ENCODE measurements at places on chromosomes 16 and 17.

- DNase-seq = no peak
Measured at GRCh38 chr17:78872486-78872885, 30.5 kb downstream of the CEP295NL start.

DNA sequence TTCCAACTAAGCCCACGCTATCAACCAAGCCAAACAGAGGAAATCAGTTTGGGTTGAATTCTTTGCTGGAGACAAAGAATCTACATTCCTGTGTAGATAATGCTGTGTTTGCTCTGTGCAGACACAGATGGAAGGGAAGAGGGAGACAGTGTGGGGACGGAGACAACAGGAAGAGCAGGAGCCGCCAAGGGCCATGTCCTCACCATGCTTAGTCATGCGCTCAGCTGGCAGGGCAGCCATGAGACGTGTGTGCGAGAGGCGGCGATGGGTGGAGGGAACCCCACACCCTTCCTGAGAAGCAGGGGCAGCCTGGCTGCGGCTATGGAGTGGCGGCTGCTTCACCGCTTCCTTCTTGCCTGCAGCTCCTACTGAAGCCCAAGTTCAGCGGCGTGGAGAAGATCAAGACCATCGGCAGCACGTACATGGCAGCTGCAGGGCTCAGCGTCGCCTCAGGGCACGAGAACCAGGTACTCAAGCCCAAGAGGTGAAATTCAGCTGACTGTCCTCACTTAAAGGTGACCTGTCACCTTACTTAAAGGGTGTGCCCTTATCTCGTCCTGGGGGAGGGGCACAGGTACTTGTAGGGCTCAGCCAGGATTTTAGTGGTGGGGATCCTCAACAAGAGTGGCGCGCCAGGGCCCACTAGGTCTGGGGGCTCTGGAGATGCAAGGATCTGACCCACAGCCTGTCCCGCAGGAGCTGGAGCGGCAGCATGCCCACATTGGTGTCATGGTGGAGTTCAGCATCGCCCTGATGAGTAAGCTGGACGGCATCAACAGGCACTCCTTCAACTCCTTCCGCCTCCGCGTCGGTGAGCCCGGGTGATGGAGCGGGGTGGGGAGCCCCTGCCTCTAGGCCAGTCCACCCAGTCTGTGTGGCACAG, 47.5 kb downstream of the ADCY7 start:
- peak; percentile 25 for DNase-seq

GRCh38 chr16:11094075-11094856, 149.9 kb downstream of the CLEC16A start:
- peak; percentile 57 for DNase-seq

GRCh38 chr17:66578781-66579489, 256.0 kb upstream of the CACNG5 start:
- DNase-seq = no peak

DNA sequence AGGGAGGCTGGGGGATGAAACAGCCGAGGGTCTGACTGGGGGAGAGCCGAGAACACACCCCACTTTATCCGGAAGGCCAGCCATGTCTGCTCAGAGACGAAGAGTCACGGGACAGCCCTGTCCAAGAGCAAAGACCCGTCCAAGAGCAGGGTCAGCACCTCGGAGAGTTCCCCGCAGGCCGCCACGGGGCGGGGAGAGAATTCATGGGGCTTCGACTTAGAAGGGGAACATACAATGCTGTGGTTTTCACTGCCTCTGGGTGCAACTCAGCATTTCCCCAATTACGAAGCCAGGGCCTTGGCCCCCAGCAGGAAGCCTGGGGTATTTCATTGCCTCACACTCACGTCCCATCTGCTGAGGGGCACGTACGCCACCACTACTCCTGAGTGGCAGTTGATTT, 59.3 kb downstream of the JPH3 start:
- peak; percentile 8 for DNase-seq

DNA sequence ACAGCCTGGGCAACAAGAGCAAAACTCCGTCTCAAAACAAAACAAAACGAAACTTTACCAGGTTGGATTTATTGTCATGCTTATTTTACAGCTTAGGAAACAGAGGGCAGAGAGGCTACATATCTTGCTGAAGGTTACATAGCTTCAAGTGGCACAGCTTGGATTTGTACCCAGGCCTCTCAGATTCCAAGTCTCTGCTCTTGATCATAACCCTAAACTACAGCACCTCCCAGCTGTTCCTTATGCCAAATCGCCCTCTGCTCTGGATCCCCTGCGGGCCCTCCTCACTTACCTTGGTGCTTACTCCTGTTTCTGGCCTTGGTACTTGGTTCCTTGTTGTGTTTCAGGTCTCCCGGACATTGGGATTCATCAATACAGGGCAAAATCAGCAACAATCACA, 11.7 kb upstream of the CUEDC1 start:
- DNase-seq = no peak

DNA sequence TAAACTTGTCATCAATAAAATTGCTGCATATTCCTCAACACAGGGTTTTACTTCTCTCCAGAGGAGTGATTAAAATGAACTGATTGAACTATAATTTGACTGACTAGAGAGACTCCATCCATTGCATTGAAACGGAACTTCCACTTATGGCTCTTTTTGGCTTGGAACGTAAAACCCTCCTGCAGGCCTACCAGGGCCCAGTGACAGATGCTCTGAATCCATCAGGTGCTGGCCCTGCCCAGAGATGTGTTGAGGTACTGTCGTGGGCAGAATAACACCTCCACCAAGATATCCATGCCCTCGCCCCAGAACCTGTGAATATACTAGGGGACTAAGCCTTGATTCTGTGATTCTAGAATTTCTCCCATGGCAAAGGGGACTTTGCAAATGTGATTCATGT, 45.4 kb downstream of the CBLN1 start:
- no peak for DNase-seq

DNA sequence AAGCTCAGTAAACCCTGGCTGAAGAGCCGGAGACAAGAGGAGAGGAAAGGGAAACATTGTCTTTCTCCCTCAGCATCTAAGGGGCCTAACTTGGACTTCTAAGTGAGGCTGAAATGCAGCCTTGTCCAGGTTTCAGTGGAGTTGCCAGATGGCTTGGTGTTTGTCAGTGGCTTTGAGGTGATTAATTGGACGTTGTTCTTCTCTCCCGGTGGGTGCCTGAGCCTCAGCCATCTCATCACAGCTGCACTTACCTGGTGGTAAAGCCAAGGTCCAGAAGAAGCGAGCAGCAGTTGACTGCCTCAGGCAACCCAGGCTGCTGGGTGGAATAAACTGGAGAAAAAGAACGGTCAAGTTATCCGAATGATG, 202.2 kb upstream of the NLRP1 start:
- no peak for DNase-seq

DNA sequence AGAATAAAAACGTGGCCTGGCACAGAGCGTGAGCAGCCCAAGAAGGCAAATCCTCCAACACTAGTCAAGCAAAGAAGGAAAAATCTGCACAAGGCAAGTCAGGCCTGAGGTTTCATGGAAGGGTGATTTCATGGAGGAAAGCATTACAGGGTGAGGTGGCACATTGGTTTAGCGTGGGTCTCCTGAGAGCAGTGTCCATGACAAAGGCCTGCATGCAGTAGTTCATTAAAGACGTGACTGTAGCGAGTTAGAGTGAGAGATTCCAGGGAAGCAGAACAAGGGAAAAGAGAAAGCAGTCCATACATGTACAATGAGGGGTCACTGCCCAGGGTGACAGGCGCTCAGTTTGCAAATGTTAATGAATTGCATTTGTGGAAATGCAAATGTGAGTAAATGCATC, 285.0 kb upstream of the ERCC4 start:
- no peak for DNase-seq

- DNase-seq = no peak
Measured at GRCh38 chr16:80623376-80623775, 82.6 kb downstream of the DYNLRB2 start.

DNA sequence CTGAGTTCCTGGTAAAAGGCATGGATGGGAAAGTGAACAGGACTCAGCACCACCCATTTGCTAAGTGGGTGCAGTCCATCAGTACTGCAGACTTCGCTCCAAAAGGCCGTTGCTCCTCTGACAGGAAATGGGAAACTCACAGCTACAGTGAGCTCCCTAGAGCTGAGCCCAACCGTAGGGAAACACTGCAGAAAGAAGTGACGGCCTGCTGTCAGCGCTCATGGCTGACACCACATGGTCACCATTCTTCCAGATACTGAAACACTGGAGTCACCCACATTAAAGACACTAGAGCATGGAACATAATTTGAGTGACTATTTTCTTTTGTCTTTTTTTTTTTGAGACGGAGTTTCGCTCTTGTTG, 31.9 kb downstream of the UBE2O start:
- DNase-seq = no peak

GRCh38 chr17:57953705-57954396, 1.4 kb downstream of the CUEDC1 start:
- DNase-seq = no peak

DNA sequence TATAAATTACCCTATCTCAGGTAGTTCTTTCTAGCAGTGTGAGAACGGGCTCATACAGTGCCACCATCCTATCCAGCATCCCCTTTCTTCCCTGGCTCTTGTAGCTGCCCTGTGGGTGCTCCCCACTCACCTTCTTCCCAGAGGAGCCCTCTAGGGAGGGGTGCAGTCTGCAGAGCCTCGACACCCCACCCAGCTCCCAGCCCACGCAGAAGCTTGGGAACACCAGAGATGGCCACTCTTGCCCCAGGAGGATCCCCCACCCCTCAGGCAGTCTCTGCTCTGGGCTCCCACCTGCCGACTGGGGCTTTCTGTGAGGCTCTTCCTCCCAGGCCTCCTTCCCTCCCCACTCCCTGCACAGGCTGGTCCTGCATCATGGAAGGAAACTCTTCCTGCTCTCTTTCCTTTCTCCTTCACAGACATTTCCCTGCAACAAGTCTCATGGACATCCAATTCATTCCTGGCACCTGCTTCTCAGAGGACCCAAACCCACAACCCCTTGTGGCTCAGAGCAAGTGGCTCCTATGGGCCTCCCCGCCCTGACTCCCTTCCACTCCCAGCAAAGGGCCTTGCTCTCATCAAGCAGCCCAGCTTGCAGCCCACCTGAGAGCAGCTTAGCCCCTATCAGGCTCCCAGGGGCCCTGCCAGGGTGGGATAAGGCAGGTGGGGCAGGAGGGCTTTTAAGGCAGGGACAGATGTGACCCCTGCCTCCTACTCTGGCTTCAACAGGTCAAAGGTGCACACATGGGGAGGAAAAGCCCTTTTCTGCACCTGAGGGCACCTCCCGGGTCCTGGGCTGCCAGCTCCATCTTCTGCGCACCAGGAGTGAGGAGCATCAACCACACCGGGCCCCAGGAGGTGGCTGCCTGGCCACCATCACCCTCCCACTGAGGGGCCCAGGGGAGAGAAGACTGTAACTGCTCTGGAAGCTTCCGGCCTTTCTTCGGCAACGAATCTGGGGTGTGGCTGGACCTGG, 263.8 kb upstream of the TNRC6C start:
- no peak for DNase-seq

DNA sequence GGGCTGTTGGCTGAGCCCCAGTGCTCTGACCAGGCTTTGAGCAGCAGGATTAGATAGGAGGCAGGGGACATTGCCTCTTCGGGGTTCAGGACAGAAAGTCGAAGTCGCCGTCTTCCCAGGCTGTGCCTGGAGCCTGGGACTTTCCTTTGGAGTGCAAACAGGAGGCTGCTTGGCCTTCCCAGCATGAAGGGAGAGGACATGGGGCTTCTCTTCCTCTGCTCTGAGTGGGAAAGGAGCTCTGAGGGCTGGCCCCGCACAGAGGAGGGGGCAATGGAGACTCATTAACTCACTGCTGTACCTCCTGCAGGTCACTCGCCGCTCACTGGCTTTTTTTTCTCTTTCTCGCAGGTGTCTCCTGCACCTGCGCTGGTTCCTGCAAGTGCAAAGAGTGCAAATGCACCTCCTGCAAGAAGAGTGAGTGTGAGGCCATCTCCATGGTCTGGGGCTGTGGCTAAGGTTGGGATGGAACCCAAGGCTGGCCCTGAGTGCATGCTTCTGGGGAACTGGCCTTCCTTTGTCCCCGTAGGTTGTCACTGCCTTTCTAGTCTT, 642 bp downstream of the MT1F start:
- no peak for DNase-seq

GRCh38 chr17:74779948-74780400, 3.8 kb upstream of the NAT9 start:
- peak; percentile 32 for DNase-seq

DNA sequence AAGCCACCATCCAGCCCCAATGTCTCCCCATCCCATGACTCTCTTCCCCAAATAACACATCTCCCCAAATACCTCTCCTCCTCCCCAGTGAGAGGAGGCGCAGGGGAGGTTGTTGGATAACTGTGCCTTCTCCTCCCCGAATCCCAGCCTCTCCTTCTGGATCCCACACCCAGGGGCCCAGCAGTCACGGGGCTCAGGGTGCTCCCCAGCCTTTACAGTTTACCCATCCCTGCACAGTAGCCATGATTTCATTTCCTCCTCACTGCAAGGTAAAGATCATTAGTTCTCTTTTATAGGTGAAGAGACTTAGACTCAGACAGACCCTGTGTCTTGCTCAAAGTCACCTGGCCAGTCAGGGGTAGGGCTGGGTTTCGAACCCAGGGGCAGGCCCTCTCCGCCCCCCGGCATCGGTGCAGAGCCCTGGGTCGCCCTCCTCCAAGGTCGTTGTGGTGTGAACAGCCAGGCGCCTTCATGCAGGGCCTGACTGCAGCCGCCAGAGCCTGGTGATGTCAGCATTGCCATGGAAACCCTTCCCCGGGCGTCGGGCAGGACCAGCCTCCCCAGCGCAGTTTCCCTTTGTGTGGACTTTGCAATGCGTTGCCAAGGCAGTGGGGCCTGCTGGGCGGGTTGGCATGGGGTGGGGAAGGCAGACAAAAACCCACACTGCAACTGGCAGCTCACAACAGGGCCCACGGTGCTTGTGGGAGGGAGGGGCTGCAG, 53.3 kb upstream of the TOB1 start:
- DNase-seq = peak; percentile 60
